ENCODE measurements at places on chromosomes 12 and 14.

DNA sequence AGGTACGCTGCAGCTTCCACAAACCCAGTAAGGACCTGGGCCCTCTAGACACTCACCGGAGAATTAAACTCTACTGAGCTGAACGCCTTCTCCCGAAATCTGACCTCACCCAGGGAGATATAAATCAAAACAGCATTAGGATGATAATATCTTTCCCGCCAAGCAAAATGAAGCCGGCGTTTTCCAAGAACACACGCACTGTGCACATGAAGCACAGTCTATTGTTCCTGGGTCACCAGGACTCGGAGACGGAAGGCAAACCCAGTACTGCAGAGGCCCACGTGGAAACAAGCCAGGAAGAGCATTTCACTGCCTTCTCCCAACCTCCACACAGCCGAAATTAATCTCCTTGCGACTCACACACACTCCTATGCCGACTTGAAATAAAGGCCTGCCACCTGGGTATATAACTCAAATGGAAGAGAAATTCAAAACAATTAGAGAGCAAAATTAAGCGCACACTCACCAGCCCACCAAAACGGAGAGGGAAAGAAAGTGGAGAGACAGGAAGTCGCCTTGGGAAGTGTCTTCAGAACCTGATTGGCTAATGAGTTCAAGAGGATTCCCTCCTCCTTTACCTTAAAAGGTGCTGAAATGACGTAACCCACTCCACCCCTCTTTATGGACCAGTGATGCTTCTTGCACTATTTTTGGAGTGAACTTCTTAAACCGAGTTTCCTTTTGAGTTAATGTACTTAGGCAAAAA, at the start of gene CCNB1IP1:
TSS of gene CCNB1IP1 (minus strand) at position 492 of the 706 bp plus-strand sequence. CDS start 16,756 bp downstream, outside the sequence.
- DNase-seq, result peak; percentile 4

DNA sequence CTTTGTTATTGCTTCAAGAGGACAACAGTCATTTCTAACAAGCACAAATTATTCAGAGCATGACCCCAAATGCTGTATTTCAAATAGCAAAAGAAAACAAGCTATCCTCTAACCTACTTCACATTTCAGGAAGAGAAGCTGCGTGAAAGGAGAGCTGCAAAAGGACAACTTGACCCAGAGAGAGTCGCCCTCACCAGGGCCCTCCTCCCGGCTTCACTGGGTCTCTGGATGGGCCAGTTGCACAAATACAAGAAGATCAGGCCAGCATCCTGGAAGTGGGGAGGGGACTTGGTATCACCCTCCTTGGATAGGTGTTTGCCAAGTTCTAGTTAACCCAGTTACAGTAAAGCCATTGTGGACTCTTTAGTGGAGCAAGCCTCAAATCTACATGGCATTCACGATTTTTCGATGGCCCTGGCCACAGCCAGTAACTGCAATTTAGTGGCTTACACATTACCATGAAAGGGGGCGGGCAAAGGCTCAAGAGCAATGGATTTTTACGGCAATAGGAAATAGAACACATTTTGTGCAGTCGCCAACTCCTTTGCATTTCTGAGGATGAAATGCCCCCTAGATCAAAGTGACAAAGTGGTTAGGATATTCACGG, 166.9 kb upstream of the DIO2 start:
- no peak for DNase-seq

DNA sequence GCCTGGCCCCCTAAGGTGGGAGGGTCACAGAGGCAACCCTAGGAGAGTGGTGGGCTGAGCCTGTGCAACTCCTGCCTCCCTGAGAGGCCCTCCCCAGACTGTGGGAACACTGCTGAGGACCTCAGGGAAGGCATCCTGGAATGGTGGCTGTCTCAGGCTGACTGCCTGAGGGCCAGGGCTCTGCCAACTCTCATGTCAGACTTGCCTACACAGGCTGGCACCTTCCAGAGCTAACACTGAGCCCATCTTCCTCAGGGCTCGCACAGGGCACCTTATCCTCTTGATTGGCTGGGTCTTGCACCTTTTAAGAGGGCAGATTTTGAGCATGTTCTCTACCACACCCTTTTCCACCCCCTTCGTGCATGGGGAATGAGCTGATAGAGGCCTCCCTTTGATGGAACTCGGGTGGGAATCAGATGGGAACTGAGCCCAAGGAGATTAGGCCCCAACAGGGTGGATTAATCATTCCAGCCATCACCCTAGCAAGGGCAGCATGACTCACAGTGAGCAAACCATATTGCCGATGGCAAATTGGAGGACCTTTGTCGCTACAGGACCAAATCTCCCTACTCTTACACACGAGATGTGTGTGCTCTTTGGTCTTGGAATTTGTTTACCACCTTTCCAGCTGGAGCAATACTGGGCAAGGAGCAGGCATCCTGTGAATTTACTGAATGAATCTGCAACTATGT, 702.8 kb downstream of the VRK1 start:
- no peak for DNase-seq

GRCh38 chr12:2372178-2372577, 319.4 kb downstream of the CACNA1C start:
- no peak for DNase-seq

- no peak for DNase-seq
Measured at GRCh38 chr14:22174412-22175277, 414.4 kb downstream of the DAD1 start.

GRCh38 chr12:131141514-131141913, 187.8 kb downstream of the ADGRD1 start:
- no peak for DNase-seq

GRCh38 chr12:57984629-57985151, 43.3 kb downstream of the ATP23 start:
- DNase-seq, result no peak

Data from activated T-helper 1 cell treated with Interleukin-2 at 50 U/mL for 16 hours (primary cell).